ENCODE measurements at places on chromosomes 12 and 14.
A peak's percentile ranks its signal among the peaks of the same experiment; 100 is the strongest.

DNA sequence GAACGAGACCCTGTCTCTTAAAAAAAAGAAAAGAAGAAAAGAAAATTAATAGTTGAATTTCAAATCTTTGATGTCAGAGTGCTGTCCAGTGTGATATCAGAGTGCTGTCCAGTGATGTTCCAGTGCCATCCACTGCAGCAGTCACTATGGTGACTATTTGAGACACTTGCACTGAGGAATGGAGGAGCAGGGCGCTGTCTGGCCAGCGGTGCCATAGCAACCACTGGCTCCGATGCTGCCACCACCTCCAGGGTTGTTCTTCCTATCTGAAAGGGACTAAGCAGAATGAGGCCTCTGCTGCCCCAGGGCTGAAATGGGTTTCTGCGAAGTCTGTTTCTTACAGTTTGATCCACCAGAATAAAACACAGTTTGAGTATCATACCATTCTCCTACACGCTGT, 272.9 kb downstream of the NUAK1 start:
- no peak for DNase-seq

GRCh38 chr12:12156116-12156515, 85.4 kb downstream of the BCL2L14 start:
- DNase-seq: no peak

DNA sequence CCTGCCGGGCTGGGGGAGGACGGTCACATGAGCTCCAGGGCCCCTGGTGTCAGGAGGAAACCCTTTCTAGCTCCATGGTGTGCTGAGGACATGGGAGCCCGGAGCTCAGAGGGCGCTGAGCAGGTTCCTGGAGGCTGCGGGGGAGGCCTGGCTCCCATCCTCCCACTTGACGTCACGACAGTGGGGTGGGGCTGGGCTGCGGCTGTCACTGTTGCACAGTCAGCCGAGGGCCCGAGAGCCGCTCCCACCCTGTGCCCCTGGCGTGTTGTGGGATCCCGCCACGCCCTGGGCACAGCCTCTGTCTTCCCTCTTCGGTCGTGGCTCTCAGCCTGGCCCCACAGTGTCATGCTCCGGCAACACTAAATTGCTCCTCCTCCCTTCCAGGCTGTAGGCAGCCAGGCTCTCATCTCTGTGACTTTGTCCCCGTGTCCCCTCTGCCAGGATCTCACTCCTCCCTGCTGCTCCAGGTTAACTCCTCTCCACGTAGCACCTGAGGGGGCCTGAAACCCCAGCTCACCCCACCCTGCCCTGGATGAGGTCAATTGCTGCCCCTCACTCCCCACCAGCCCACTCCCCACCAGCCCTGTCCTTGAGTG, 33.0 kb downstream of the BEGAIN start:
- no peak for DNase-seq

DNA sequence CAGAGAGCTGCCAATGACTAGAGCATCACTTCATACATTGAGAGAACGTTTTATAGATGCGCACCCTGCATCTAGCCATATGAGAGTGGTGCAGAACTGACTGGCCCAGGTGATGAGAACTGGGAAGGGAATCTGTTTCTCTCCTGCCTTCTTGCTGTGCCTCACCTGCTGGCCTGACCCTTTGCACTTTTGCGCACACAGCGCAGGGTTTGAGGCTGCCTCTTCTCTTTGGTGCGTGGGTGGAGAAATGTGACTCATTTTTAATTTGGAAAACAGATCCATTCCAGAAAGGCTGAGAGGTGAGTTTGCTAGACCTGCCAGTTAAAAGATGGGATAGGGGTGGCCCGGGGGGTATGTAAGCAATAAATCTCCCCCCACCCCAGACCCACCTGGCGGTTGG, 453 bp upstream of the ESRRB start:
- DNase-seq: no peak

GRCh38 chr12:40001406-40001805, 104.5 kb downstream of the SLC2A13 start:
- no peak for DNase-seq

- peak; percentile 84 for DNase-seq
Observed at GRCh38 chr12:124764451-124764850, 99.2 kb downstream of the SCARB1 start.

- DNase-seq: no peak
Observed at GRCh38 chr12:107764626-107765025, 3.7 kb upstream of the PRDM4 start.

GRCh38 chr12:47530050-47530449, 175.8 kb downstream of the RPAP3 start:
- DNase-seq: no peak

DNA sequence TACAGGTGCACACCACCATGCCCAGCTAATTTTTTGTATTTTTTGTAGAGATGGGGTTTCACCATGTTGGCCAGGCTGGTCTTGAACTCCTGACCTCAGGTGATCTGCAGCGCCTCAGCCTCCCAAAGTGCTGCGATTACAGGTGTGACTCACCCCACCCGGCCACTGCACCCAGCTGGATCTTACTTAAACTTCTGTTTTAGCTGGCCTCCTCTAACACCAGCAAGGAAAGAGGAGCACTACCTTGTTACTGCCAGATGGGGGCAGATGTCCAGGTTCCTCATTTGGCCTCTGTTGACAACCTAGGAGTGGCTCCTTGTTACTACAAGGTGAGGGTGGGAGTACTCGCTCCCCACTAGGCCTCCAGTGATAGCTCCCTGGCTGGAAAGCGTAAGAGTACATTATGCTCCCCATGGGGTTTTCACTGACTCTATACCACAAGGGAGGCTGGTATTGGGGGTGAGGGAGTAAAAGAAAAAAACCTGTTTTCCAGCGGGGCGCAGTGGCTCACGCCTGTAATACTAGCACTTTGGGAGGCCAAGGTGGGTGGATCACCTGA, 13.2 kb upstream of the ARF6 start:
- DNase-seq: peak; percentile 47

GRCh38 chr12:59446116-59446515, 149.7 kb upstream of the SLC16A7 start:
- no peak for DNase-seq

DNA sequence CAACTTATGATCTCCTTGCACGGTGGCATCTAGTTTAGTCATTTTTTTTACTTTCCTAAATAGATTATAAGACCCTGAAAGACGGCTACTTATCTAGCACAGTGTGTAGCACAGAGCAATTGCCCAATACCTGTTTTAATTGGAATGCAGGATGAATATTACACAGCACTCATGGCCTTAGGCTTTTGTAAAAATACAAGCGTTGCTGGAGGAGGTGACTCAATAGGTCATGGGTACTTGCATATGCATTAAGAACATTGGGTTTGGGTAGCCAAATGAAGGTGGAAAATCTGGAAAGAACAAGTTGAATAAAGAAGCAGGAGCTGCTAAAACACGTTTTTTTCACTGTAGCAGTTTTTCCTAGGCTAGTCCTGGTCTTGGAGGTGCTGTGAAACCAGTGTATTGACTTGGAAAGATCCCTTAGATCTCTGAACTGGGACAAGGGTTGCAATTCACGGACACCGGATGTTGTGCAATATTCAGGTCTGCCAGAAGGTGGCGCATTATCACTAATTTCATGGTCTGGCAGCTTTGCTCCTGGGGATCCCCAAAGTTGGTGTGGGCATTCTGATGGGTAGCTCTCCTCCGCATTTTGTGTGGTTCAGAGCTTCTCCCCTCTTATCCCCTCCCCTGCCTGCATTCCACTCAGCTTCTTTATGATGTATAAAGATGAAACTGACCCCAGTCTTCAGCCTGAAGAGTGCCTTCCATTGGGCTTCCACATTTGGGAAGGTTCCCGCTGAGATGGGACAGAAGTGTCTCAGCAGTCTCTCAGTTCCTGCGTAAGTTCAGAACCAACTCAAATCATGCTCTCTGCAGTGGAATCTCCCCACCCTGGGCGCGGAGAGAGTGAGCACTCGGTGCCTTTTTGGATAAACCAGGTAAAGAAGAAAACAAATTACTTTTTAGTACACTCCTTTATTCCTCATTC, 278.3 kb downstream of the NRXN3 start:
- DNase-seq: peak; percentile 5

All from astrocyte of the spinal cord (primary cell).